Cortex of kidney (tissue), 1 donor: ENCODE measurements at places on chromosomes 2 and 18.

DNA sequence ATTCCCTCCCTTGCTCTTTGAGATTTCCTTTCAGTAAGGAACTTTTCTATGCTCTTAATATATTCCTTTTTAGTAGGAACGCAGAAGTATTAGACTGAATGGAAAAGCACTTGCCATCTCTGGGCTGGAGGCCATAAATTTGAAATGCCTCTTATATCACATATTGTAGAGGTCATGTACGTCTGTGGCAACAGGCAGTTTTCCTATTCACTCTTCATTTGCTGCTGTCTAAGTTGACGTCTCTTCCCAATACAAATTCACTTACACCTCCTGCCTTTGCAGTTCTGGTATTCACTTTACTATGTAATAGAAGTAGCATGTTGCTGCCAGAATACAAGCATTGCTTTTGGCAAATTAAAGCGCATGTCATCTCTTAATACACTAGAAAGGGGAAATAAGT, 34.7 kb downstream of the MGAT4A start:
- DNase-seq, result no peak

DNA sequence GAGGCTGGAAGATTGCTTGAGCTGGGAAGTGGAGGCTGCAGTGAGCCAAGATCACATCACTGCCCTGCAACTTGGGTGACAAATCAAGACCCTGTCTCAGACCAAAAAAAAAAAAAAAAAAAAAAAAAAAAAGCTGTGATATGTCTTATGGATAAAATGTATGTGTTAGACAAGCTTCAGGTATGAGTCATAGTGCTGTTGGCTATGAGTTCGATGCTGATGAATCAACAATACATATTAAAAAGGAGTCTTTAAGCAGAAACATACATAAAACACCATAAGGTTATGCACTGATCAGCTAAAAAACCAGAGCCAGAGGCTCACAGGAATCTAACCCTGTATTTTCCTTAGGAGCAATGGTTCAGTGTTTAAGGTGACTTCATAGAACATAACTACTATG, 332.3 kb downstream of the NCKAP5 start:
- no peak for DNase-seq

DNA sequence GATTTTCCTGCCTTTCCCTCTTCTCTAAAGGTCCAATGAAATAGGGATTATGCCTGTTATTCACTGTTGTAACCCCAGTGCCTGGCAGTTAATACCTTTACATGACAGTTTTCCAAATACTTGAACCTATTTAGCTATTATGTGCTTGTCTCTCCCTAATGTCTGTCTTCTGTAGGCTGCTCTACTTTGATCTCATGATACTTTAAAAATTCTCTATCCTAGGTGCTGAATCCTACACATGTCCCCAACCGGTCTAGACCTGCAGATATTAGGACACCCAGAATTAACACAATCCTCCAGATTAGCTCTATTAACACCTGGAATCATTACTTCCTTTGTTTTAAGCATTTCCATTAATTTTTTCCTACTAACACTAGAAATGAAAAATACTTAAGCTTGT, 7.3 kb downstream of the CEBPZ start:
- no peak for DNase-seq

DNA sequence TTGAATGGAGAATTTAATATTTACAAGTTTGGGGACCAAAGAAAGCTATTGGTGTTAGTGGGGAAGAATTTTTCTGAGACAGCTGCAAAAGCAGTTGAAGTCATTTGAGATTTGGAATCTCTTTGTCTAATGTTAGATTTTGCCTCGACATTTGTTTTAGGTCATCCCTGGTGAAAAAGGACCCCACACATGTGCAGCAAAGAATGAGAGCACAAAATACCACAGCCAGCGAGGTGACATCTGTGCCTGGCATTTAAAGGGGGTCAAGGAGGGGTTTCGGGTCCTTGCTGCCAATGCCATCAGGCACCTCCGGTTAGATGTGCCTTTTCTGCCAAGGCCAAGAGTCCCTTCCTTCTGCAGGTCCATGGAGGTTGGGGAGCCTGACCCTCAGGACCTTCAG, 173.3 kb downstream of the TRIB2 start:
- DNase-seq, result no peak

GRCh38 chr2:234142530-234142929, 92.0 kb downstream of the SPP2 start:
- DNase-seq, result no peak

- DNase-seq, result no peak
These were observed 40.3 kb downstream of the MEX3C start for GRCh38 chr18:51157215-51157614.

DNA sequence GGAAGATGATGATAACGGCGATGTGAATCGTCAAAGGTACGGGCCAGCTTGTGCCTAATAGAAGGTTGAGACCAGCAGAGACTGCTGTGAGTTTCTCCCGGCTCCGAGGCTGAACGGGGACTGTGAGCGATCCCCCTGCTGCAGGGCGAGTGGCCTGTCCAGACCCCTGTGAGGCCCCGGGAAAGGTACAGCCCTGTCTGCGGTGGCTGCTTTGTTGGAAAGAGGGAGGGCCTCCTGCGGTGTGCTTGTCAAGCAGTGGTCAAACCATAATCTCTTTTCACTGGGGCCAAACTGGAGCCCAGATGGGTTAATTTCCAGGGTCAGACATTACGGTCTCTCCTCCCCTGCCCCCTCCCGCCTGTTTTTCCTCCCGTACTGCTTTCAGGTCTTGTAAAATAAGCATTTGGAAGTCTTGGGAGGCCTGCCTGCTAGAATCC, 3.0 kb downstream of the FZD7 start:
- DNase-seq, result no peak

- no peak for DNase-seq
These were observed 12.0 kb upstream of the DARS1 start for GRCh38 chr2:135997380-135997779.

DNA sequence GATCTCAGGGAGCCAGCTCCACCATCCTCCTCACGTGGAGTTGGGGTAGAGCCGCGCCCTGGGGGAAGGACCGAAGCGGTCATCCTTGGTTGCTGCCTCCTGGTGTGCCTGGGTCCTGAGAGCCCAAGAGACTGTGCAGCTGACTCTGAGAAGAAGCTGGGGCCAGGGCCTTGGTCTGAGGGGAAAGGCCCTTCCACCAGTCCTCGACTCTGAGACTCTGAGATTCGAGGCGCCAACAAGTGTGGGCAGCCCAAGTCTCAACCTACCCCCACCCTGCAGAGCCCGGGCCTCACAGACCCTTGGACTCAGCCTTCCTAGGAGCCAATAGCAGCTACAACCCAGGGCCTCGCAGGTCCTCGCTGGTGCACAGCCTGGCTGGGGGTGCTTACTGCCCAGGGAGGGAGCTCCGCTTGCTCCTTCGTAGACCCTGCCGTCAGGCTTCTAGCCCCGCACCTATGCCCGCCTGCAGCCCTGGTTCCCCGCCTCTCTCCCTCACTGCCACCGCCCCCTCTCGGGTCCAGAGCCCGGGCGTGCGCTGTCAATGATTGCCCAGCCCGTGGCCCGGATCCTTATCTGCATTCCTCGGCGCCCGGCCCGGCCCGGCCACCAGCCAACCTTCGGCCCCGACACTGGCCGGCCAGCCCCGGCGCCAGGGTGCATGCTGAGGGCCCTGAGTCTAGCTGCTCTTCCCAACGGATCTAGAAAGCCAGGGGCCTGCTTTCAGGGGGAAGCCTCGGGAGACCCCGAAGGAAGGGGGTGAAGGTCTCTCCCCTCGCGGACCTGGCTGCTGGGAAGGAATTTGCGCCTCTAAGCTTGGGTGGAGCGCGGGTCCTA, 2.0 kb downstream of the IHH start:
- no peak for DNase-seq

DNA sequence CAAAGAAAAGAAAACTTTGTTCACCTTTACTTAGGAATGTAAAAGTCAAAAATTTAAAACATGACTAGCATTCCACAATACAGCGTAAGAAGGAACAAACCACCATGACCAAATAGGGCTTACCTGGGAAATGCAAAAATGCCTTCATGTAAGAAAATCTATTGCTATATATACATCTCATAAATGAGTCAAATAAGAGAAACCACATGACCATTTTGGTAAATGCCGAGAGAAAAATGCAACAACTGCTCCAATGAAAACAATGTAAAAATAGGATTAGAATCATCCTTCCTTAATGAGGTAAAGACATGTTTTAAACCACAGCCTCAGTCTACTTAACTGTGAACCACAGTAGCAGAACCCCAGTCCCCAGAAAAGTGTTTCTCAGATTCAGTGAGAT, 49.4 kb downstream of the TGOLN2 start:
- no peak for DNase-seq

GRCh38 chr18:56309104-56309503, 329.3 kb downstream of the TXNL1 start:
- DNase-seq, result no peak

DNA sequence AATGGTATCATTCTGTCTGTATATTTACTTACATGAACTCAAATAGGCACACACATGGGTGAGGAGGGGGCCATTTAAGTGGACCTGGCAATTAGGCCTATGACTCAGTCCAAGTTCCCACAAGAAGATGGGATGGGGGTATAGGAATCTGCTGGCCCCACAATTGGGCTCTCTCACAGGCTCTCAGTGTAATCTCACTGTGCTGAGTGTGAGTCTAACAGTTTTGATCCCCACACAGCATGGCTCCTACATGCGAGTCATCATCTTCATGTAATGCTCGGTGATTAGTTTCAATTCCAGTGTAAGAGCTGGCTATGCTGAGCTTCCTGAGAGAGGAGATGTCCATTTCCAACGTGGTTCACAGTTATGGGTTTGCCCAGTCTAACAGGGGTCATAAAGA, 114.0 kb downstream of the GATA6 start:
- no peak for DNase-seq

DNA sequence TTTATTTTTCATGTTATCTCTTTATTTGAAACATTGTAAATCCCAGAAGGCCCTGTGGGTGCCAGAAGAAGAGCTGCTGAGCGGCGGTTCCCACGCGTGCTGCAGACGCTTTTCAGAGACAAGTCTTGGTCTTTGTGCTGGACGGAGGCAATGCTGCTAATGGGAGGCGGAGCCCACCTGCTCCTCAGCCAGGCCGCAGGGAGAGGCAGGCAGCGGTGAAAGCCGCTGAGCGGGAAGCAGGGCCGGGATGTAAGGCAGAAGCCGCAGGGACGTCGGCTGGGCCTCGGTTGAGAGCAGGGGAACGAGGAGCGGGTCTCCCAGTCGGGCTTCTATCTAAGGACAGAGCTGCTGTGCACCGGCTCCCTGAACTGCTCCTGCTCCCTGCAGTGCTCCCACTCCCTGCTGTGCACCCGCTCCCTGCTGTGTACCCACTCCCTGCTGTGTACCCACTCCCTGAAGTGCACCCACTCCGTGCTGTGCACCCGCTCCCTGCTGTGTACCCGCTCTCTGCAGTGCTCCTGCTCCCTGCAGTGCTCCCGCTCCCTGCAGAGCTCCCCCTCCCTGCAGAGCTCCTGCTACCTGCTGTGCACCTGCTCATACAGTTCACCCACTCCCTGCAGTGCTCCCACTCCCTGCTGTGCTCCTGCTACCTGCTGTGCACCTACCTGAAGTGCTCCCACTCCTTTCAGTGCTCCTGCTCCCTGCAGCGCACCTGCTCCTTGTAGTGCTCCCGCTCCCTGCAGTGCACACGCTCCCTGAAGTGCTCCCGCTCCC, 16.4 kb downstream of the TMEM18 start:
- no peak for DNase-seq

- no peak for DNase-seq
These were observed 60.3 kb upstream of the DNAJC10 start for GRCh38 chr2:182655750-182656149.

DNA sequence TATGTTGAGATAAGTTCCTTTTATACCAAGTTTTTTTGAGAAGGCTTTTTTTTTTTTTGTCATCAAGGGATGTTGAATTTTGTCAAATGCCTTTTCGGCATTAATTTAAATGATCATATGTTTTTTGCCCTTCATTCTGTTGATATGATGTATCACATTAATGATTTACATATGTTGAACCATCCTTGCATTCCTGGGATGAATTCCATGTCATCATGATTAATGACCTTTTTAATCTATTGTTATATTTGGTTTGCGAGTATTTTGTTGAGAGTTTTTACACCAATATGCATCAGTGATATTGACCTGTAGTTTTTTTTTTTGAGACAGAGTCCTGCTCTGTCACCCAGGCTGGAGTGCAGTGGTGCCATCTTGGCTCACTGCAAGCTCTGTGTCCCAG, 585.7 kb upstream of the FANCL start:
- no peak for DNase-seq

GRCh38 chr18:32478807-32479206, 8.1 kb upstream of the GAREM1 start:
- no peak for DNase-seq

DNA sequence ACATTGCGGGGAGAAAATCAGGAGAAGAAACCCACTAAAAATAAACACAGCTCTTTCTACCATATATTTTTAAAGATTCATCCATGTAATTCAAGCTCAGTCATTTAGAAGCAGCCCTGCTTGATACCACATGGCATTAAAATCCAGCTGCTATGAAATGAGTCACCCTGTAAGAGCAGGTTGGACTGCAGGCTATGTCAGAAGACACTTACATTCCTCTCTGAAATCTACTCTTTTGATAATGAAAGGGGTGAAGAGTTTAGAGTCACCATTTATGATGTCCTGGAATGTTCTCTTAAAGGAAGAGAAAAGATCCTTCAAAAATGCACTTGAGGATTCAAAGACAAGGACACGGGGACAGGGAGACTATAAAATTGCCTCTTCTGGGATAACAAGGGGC, 100.6 kb upstream of the APCDD1 start:
- DNase-seq, result no peak

DNA sequence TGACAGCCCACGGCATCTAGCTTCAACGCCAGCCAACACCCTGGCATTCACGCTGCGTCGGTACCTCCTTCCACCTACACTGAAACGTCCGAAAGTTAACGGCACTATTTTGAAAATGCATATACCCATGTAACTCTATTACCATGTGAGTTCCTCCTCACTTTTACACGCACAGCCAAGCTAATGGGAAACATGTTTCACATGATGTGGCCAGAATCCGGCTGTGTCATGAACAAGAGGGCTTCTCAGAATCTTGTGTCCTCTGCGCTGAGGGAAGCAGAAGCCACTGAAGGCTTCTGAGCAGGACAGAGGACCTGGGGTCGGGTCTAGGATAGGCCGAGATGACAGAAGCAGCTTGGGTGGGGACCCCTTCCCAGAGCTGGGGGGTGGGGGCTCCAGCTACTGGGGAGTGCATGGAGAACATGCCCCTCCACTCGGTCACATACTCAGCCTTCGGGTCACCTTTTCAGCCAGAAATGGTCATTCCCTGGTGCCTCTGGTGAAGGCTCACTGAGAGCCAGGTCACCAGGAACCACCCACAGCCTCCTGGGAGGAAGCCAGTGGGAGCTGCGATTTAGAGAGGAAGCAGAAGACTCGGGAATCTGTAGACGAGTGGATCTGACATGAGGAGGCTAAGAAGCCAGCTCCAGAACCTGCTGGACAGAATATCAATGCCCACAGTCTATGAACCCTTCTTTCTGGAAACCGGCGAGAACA, 41.5 kb downstream of the HDAC4 start:
- DNase-seq, result no peak

GRCh38 chr2:232478571-232479340, 8.9 kb downstream of the ECEL1 start:
- DNase-seq, result no peak

DNA sequence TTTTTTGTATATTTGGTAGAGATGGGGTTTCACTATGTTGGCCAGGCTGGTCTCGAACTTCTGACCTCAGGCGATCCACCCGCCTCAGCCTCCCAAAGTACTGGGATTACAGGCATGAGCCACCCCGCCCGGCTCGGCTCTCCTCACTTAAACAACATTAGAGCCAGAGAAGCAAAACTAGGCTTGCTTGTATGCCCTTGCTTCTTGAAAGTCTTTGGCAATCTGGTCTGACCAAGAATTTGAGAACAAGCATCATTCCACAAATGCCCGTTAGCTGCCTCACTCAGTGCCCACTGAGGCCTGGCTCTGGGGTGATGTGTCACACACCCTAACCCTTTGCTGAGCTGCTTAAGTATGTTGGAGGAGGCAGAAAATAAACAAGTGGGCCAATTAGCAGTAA, 33.5 kb downstream of the SOWAHC start:
- DNase-seq, result no peak
